Metanephros (tissue), 2 donors: ENCODE measurements at places on chromosomes 4 and X. TPM values are rescaled to one million over a fixed set of nuclear protein-coding genes. Genes with fewer than 3 reads are reported as not detected.

ANOS1 gene
- 7.4 TPM for total RNA-seq

MEPE gene
- total RNA-seq, result not detected

TMEM164 gene
- total RNA-seq, result 40.9 TPM

PPP2R2C gene
- 1.1 TPM for total RNA-seq

YIPF6 gene
- total RNA-seq, result 32.9 TPM

KANTR gene
- total RNA-seq, result 29.0 TPM

FABP2 gene
- total RNA-seq, result not detected

ANK2 gene
- total RNA-seq, result 114 TPM

RBM3 gene
- total RNA-seq, result 138 TPM

HSPA4L gene
- total RNA-seq, result 4.9 TPM

STOX2 gene
- total RNA-seq, result 16.0 TPM

RADX gene
- 2.5 TPM for total RNA-seq
